ENCODE measurements at places on chromosomes 7 and 10.

- DNase-seq, result no peak
Observed at GRCh38 chr7:121449735-121450240, 53.7 kb upstream of the FAM3C start.

- DNase-seq, result no peak
Observed at GRCh38 chr7:19117091-19117869, at the start of gene TWIST1. Gene TWIST1 (minus strand): TSS chr7:19117636. CDS start chr7:19117321, 315 bp downstream.

GRCh38 chr10:113924664-113925063, 70.2 kb downstream of the NHLRC2 start:
- DNase-seq, result no peak

- DNase-seq, result no peak
Observed at GRCh38 chr10:12727832-12728215, 273.7 kb downstream of the CCDC3 start.

- peak; percentile 26 for DNase-seq
Observed at GRCh38 chr10:13271552-13272163, 28.2 kb downstream of the PHYH start.

GRCh38 chr7:35658606-35659201, 36.2 kb downstream of the HERPUD2 start:
- DNase-seq, result no peak

DNA sequence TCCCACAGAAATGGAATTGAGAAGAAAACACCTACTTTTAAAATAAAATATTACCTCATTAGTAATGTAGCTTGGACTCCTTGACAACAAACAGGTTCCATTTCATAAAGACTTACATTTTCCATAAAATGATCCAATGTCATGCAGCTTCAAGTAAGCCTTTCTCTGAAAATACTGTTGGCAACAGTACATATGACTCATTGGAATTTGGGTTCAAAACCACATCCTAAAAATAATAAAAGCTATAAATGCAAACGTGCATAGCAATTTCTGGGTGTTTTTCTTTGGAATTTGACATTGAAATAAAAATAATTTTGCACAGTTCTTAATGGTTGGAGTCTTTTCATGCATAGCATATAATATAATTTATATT, 47.9 kb downstream of the FHIP2A start:
- peak; percentile 5 for DNase-seq

DNA sequence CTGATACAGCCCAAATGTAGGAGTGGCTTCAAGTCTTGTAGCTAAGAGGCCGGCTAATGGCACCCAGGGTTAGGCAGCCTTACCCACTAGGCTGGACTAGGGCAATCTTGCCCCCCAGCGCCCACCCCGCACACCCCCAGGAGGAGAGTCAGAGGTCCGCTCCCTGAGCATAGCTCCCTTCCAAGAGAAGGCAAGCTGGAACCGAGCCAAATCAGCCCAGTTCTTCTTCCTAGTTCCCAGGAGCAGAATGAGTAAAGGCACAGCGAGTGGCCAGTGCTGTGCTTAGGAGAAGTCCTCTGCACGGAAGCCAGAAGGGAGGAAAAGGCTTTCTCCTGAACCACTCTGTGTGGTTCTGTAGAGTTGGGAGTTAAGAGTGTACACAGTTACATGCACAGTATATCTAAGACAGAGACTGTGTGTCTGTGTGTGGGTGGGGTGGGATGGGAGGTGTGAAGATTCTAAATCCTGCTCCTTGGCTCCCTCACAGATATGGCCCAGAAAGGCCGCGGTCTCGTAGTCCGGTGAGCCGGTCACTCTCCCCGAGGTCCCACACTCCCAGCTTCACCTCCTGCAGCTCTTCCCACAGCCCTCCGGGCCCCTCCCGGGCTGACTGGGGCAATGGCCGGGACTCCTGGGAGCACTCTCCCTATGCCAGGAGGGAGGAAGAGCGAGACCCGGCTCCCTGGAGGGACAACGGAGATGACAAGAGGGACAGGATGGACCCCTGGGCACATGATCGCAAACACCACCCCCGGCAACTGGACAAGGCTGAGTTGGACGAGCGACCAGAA, 59.7 kb upstream of the PDCD4 start:
- no peak for DNase-seq

DNA sequence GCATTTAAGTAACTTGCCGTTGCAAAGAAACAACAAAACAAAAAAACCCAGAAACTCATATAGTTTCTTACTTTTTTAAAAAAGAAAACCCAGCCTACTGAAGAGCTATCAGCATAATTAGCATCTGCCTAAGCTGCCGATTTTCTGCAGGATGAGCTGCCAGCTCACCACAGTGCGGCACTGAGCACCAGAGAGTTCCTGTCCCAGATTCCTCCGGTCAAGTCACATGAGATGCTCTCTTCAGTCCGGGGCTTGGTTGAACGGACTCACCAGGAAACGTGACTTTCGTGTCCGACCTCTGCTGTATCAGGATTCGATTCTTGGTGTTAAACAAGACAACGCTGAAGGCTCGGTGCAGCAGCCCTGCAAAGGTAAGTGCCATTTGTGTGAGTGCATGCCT, 3.2 kb downstream of the IDI2 start:
- DNase-seq, result no peak

GRCh38 chr7:119515962-119516361, 757.0 kb upstream of the KCND2 start:
- DNase-seq, result no peak

DNA sequence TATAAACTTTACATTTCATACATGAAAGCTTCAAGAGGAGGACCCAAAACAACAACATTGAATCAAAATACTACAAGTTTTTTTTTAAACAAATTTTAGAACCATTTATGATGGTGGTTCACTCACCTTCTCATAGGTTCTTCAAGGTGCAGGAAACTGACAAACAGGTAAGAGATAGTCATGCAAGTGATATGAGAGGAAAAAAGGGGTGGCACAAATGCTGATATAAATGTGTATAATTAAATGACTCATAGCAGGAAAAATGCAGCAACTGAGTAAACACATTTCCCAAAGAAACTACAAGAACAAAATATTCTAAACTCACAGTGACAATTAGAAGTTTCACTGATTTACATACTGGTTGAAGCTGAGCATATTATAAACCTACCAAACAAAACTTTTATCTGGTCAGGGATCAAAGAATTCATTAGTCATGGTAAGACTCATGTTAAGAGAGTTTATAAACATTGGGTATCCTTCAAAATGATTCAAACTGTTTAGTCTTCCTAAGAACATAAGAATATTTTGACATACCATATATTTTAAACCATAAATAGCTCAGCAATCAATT, 14.1 kb downstream of the ZWINT start:
- no peak for DNase-seq

GRCh38 chr10:80966326-80966986, 428.8 kb downstream of the SH2D4B start:
- no peak for DNase-seq

- no peak for DNase-seq
Observed at GRCh38 chr10:78298835-78299234, 265.2 kb downstream of the RPS24 start.

DNA sequence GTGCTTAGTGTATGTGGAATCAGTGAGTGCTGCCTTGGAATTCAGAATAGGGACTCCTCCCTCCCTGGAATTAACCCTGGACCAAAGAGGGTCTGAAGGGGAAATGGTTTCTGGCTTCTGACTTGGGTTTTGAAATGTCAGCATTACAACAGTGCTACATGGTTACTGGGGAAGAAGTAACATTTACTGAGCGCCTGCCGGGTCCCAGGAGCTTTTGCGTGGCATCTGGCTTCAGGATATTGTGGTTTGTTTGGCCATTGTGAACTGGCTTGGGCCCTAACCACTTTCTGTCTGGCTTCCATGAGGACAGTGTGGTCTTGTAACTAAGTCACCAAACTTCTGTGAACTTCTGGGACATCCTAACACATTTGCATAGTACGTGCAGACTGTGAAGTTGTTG, 21.3 kb downstream of the TSPAN15 start:
- DNase-seq, result no peak

- DNase-seq, result peak; percentile 9
Observed at GRCh38 chr7:128035712-128036111, 4.5 kb upstream of the LRRC4 start.

- DNase-seq, result no peak
Observed at GRCh38 chr7:106012935-106013439, 49.9 kb downstream of the CDHR3 start.

GRCh38 chr10:127427926-127428325, 121.2 kb upstream of the NPS start:
- no peak for DNase-seq

DNA sequence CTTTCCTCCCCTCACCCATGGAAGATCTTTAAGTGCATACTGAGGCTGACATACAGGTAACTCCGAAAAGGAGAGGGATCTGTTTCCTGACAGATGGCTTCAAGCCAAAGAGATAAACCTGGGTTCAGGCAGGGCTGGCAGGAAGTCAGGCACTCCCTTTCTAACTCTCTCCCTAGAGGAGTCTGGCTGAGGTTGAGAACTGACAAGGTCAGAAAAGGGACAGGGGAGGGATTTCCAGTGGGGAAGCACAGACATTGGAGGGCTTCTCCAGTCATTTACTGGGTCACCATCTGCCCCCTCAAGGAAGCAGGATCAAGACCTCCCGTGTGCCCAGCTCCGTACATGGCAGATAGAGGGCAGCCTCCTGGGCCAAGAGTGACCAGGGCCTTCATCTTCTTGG, 31.6 kb downstream of the TLX1 start:
- DNase-seq, result no peak

DNA sequence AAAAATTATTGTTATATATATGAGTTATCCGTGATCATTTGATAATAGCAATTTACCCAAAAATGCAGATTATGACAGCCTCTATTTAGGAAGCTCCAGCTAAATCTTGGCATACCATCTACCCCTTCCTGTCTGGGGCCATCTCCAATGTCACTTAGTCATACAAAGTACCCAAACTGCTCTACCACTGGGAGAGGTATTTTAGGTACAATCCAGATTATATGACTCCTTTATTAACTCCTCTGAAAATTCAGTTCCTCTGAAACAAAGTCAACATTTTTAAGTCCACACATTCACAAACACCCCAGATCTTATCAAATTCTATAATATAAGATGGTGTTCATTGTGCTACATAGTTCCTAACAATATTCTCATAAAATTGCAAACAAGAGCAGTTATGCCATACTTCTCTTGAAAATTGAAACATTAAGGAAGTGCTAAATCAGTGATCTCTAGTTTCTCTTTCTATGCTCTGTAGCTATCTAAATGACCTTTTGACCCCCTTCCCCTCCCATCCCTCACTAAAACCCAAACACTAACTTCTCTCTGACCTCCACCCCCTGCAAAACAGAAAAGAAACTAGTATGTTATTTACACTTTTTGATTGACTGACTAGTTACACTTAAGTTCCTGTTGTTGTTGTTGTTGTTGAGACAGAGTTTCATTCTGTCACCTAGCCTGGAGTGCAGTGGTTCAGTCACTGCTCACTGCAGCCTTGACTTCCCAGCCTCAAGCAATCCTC, 16.4 kb downstream of the HOXA1 start:
- DNase-seq, result no peak

DNA sequence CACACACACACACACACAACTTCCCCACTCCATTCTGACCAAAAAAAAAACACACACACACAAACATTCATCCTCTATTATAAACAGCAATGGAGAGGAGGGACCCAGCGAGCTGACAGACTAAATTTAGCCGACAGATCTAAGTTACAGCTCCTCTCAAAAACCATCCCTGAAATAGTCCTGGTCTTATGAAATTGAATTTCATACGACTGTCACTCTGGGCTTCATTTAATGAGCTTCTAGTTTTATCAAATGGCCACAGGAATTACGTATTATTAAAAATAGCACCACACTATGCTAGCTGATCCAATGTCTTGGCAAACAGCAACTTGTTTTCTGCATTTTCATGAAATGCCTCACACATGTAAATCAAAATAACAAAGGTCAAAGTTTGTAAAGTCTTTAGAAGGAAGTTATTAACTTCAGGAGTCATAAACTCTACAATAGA, 131.3 kb upstream of the ASAH2 start:
- DNase-seq, result no peak

- no peak for DNase-seq
Observed at GRCh38 chr10:60898321-60898720, 45.7 kb downstream of the RHOBTB1 start.

GRCh38 chr10:52446391-52446790, 132.3 kb downstream of the DKK1 start:
- no peak for DNase-seq

- DNase-seq, result no peak
Observed at GRCh38 chr10:63692220-63692896, 171.2 kb downstream of the REEP3 start.

Data from SW480 (cell line).